ENCODE measurements at places on chromosomes 7 and 10. TPM values are rescaled to one million over a fixed set of nuclear protein-coding genes. Genes with fewer than 3 reads are reported as not detected.
A peak's percentile ranks its signal among the peaks of the same experiment; 100 is the strongest.

DNA sequence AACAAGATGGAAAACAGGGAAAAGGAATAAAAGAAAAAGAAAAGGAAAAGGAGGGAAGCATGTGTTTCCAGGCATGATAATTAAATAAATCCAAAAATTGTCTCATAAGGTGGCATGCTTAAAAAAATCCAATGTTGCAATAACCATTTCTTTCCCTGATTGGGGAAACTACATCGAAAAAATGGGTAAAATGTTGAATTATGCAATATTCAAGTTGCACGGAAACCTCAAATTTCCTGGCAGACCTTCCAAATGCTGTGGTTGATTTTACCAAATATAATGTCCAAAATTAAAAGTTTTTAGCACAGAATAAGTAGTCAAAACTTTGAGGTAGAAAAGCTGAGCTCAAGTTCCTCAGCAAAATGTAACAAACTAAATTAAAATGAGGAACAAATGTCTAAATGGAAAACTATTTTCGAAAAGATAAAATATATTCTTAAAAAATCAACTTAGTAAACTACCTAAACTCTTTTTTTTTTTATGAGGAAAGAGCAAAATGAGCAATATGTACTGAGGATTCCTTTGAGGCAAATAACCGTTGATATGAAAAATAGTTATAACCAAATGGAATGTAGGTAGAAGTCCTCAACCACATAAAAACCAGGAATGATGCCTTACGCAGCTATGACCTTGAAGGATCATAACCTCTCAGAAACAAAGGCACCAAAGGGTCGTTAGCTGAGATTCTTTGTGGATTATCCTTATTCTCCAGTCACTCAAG, 52.6 kb downstream of the MACC1 start:
- no peak for DNase-seq

DNA sequence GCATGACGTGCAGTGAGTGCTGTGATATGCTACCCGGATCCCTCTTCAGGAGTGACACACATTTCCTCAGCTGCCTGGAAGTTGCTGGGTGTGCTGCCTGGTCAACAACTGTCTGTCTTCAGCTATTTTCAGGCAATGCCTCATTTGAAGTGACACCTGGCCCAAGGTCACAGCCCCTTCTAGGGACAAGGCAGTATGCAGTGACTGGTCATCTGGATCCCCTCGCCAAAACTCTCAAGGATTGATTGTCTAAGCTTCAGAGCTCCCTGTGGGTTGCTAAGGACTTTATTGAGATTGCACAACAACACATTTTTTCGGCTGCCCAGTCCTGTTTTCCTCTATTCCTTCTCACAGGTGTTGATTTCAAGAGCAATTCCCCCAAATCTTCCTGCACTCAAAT, 108.8 kb downstream of the GNAI1 start:
- DNase-seq = no peak

DNA sequence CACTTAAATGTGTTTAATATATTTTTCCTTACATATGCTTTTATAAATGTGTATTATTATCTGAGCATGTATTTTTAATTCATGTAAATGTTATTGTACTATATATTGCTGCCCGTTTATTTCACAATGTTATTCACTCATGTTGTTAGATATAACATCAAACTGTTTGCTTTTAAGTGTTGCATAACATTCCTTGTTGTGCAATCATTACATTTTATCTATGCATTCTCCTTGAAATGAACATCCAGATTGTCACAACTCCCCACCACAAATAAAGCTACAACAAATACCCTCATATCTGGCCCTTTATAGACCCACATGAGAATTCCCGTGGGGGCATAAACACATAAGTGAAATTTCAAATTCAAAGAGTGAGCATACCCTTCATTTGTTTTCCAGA, 264.2 kb downstream of the HPSE2 start:
- no peak for DNase-seq

CC2D2B gene
- 1.3 TPM for polyA plus RNA-seq

CNPY1 gene
- not detected for polyA plus RNA-seq

DNA sequence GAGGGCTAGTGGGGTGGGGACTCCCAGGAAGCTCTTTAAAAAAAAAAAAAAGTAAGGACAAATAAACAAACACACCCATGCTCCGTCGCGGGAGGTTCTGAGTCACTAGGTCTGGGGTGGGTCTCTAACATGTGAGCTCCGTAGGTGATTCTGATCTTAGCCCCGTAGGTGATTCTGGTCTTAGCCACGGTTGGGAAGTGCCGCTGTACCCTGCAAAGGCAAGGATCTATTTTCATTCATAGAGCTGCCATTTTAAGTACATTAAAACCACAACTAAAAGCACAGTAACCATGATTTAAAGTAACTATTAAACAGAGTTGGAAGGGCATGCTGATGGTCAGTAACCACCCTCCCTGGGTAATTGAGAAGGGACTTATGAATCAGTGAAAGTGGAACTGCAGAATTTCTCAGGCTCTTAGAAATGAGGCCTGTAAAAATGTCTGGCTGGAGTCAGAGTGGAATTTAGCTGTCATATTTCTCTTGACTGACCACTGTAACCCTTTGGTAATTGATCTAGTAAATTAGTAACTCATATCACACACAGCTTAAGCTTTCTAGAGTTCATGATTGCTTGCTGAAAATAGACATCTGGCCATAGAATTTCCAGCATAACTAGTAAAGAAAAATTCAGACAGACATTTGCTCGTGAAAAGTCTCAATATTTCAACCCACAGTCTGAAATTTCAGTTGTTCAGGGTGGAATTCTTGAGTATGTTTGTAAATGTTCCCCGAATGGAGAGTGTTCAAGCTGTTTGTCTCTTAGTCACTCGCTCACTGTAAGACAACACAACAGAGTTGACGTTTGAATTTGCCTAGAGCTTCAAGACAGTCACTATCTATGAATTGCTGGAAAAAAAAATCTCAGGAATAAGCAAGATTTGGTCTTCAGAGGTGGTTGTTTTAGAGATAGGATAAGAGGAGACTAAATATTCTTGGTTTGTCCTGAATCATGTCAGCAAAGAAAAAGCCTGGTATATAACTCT, 34.2 kb upstream of the TCF7L2 start:
- no peak for DNase-seq

DNA sequence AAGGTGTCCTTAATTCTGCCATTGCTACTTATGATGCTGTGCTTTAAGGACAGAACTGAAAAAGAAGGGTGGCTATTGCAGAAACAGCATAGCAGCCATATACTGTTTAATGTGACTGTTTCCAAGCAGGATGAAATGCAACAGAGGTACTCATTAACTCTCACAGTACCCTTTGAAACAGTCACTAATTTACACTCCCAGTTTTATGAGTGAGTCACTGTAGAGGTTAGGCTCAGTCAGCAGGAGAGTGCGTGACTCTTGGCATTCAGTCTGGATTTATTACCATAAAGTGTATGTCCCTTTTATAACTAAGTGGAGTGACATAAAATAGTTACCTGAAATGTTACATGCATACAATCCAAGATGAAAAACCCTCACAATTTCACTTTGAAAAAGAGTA, 27.7 kb downstream of the ALDH18A1 start:
- DNase-seq = peak; percentile 42

DNA sequence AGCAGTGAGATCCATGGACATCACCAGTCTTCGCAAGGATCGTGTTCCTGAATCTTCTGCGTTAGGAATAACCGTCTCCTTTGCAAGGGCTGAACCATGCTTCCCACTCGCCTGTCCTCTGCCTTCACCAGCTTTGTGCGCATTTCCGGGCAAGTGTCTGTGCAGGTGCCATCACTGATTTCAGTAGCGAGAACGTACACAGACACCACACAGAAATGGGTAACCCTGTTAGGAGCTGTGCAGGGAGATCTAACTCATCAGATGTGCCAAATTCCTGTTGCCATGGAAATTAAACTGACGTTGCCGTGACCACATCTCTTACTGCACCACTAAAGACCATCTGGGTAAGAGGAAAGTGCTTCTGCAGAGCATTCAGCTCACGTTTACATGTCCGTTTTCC, 146.3 kb downstream of the DIP2C start:
- no peak for DNase-seq

DNA sequence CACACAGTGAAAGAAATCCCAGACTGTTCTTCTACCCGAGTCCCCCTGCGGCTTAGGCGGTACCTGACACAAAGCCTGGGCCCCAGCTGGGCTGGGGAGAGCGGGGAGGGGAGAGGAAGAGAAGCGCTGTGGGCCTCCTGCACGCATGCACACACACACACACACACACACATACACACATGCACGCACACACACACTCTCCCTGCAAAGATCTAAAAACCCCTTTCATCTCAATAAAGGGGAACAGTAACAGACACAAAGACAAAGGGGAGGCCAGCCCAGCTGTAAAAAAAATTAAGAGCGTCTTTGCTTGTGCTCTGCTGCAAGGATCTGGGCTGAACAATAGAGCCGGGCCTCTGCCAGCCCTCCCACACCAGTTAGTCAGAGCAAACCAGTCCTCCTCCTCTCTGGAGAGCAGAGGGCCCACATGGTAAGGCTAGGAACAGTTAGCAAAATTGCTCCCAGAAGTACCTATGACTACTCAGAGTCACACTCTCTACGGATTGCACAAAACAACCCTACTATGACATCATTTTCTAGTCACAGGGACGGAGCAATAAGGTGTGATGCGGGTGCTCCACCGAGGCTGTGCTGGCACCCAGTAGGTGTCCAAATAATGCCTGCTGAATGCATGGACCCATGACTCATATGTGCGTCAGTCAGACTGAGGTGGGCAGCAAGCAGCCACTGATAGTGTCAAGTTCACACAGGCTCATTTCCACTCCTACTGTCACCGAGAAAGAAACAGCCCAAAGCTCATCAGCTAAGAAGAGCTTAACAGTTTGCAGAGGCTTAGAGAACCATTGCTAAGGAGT, 9.2 kb downstream of the ITPRIP start:
- no peak for DNase-seq

- DNase-seq = no peak
Observed at GRCh38 chr10:129096065-129096984, 370.7 kb upstream of the MGMT start.

DNA sequence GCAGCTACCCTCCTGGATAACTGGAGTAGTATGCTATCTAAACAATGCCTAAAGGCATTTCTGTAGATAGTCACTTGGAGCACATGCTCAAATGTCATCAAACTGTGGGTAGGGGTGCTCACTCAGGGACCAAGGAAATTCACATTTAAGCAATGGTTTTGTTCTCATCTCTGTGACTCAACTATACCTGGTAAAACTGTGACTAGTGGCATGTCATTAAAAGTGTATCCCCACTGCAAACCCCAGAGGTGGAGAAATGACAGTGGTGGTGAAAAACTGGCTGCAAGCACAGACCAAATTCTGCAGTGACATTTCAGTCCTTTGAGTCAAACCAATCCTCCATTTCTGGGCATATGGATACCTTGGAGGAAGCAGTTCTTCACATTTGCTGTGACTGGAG, 134.2 kb upstream of the EFCAB10 start:
- DNase-seq = no peak

DNA sequence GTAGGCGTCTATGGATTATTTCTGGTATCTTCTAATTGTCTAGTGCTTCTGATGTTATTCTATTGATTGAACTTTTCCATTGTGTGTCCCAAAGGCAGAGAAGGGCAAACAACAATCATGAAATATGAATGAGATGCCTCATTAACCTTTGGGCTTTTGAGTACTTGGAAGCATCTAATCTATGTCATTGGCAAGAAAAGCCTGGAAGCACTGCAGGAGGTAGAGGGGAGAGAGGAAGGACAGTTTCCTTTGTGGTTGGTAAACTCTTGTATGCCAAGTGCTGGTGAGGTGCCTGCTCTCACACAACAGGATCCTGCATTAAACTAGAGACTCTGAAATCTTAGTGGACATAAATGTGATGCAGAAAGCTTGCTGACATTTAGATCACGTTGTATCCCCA, 155.2 kb upstream of the TPK1 start:
- DNase-seq = no peak

GRCh38 chr10:118944959-118945633, 84.4 kb upstream of the NANOS1 start:
- no peak for DNase-seq

Data from renal cortex interstitium (tissue), 15 donors.